Left lung (tissue), 14 donors: ENCODE measurements at places on chromosomes 1 and 21. TPM values are rescaled to one million over a fixed set of nuclear protein-coding genes. Genes with fewer than 3 reads are reported as not detected.
A peak's percentile ranks its signal among the peaks of the same experiment; 100 is the strongest.

DNA sequence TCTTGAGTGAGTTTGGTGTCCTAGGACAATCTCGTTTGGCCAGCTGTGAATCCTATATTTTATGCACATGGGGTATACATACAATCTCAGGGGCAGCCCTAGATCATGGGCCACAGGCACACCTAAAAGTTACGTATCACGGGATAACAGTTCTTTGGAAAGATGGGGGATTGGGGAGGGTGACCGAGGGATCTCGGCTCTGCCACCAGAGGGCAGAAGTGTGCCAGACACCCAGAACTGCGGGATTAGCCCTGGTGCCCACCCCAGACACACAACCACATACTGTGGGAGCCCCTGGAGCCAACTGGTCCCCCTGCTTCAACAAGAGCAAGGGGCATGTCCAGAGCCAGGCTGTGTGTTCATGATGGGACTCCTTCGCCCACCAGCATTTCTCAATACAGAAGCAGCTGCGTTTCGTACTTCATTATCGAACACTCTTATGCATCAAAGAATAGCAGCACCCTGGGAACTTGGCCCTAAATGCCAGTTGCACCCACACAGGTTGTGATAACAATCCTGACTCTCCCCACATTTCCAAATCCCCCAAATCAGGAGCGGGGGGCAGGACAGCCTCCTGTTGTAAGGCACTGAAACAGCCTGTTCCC lies 37.4 kb downstream of the TMCO4 start:
- H3K27me3 ChIP-seq = no peaks in the 10 kb centered on the region
- peaks cover 16% of the 10 kb centered on the region for H3K36me3 ChIP-seq
- no peak overlapping the region for H3K27ac ChIP-seq
- H3K4me1 ChIP-seq = no peaks in the 10 kb centered on the region
- no peak overlapping the region for H3K4me3 ChIP-seq

DNA sequence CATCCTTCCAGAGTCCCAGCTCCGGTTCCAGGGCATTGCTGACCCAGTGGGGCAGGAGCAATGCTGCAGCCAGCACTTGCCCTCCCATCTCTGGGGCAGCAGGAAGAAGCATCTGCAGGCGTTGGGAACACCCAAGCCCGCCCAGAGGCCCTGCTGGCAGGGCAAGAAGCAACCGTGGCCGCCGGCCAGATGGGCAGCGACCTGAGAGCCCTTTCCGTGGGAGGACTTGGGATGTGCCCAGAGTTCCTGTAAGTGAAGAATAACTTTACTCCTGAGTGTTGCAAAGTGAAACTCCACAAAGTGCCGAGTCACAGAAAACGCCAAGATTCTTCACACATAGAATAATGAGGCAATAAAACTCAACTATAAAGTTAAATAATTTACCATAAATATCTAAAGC lies 46.0 kb downstream of the GRIK3 start:
- H3K4me3 ChIP-seq = no peak overlapping the region
- H3K36me3 ChIP-seq = no peaks in the 10 kb centered on the region
- H3K27ac ChIP-seq = no peak overlapping the region
- no peaks in the 10 kb centered on the region for H3K4me1 ChIP-seq
- H3K27me3 ChIP-seq = peaks cover 28% of the 10 kb centered on the region
- peak; percentile 47 for DNase-seq

- H3K36me3 ChIP-seq = no peaks in the 10 kb centered on the region
- H3K4me1 ChIP-seq = peaks cover 99% of the 10 kb centered on the region
- H3K4me3 ChIP-seq = peak overlapping the region; percentile 1
- H3K27me3 ChIP-seq = no peaks in the 10 kb centered on the region
- DNase-seq = no peak
- H3K27ac ChIP-seq = no peak overlapping the region
Observed at GRCh38 chr1:37850352-37850955, 8.9 kb downstream of the MTF1 start.

DNA sequence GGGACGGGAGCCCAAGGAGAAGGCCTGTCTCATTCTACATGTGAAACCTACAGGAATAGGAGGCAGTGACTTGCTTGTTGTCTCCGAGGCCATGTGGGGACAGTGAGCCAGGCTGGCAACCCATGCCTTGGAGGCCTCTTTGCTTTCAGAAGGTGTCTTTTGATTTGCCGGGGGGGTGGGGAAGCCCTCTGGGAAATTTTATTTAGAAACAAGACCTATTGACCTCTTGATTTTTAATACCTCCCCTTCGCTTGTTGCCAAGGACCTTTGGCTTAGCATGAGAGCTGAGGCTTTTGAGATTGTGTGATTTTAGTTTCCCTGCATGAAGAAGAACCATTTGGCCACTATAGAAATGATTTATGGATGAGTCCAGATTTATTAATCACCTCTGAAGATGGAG lies 4.1 kb downstream of the ARMH1 start:
- H3K36me3 ChIP-seq = no peaks in the 10 kb centered on the region
- H3K27me3 ChIP-seq = no peaks in the 10 kb centered on the region
- DNase-seq = peak; percentile 25
- no peak overlapping the region for H3K27ac ChIP-seq
- no peak overlapping the region for H3K4me3 ChIP-seq

- no peak overlapping the region for H3K27ac ChIP-seq
- no peaks in the 10 kb centered on the region for H3K27me3 ChIP-seq
- H3K4me1 ChIP-seq = no peaks in the 10 kb centered on the region
Observed at GRCh38 chr1:87765681-87766070, 437.0 kb downstream of the LMO4 start.

DNA sequence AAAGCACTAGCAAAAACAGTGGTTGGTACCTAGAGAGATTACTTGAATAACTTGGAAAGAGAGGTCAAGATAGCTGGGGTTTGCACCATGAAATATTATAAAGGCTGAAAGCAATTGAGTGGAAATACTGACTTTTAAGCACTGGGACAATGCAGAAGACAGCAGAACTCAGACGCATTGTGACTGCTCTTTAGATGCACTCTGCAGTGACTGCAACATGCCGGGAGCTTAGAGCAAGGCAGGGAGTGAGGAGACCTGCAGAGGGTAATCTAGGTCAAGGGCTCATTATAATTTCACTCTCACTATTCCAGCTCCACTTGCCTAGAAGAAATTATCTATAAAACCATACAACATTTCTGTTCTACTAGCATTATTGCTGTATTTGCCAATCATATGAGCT lies 36.6 kb downstream of the OLFM3 start:
- H3K4me1 ChIP-seq = no peaks in the 10 kb centered on the region
- no peak overlapping the region for H3K4me3 ChIP-seq
- H3K27ac ChIP-seq = no peak overlapping the region

DNA sequence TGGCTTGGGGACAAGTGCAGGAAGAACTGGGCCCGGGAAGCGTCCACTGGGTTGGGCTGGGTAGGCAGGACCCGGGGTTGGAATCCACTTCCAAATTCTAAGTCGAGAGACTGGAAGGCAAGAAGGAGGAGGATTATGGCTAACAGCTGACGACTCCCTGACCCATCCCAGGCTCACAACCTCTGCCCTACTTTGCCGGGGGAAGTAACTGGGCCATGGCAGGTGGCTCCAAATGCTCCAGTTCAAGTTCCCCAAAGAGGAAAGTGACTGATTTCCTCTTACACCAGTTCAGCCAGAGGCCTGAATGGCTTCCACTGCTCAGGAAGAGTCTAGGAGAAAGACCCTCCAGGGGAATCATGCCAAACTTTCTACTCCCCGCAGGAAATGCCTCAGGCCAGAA lies 11.4 kb downstream of the EMC1 start:
- no peaks in the 10 kb centered on the region for H3K27me3 ChIP-seq
- H3K4me1 ChIP-seq = no peaks in the 10 kb centered on the region
- no peaks in the 10 kb centered on the region for H3K36me3 ChIP-seq
- no peak overlapping the region for H3K27ac ChIP-seq
- DNase-seq = no peak

DNA sequence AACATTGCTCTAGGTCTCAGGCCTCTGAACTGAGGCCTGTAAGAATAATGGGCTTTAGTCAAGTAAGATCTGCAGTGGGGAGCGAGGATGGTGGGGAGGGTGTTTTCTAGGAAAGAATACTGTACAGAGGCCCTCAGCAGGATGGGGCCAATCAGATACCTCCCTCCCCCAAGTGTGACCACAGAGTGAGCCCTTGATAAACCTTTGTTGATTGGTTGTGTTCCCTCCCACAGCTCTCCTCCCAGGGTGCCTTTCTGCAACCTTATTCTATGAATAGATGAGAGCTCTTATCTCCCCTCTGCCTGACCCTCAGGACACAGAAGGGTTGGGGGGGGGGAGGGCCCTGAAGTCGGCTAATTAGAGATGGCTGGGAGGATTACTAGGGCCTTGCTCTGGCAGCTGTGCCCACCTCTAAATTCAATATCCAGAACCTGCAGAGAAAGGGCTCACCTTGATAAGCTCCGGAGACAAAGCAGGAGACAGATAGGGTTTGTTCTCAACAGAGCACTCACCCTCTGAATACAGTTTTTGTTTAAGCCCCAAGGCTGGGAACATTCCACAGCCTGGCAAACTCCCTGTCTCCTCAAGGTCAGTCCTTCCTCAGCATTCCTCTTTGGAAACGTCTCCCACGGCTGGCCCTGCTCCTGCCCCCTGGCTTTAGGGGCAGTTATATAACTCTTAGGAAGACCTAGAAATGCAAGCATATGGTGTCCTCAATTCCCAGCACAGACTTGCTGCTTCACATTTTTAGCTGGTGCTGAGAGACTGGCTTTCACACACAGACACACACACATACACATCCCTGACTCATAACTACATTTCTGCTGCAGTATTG lies 42.9 kb downstream of the ATP1A1 start:
- H3K4me3 ChIP-seq = no peak overlapping the region
- no peak for DNase-seq
- H3K27ac ChIP-seq = no peak overlapping the region
- peaks cover 6% of the 10 kb centered on the region for H3K4me1 ChIP-seq
- no peaks in the 10 kb centered on the region for H3K27me3 ChIP-seq
- no peaks in the 10 kb centered on the region for H3K36me3 ChIP-seq

GRCh38 chr1:27596261-27596660 lies 7.7 kb downstream of the AHDC1 start:
- H3K4me1 ChIP-seq = peaks cover 47% of the 10 kb centered on the region
- H3K4me3 ChIP-seq = no peak overlapping the region
- H3K36me3 ChIP-seq = no peaks in the 10 kb centered on the region
- no peaks in the 10 kb centered on the region for H3K27me3 ChIP-seq

DNA sequence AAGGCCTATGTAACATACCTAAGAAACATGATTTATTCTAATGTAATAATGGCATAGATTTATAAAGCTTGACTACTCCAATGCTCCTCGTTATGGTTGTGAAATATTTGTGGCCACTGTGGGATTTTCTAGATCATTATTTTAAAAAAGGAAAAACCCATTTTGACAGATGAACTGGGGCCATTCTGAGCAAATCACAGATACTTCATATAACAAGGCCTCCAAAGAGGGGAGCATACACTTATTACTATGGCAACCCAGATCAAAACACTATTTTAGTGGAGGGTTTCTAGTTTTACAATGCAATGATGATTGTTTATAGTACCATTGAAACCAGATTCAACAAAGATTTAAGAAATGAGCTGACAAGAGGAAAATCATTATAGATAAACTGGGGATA lies 346.6 kb downstream of the ZNF326 start:
- H3K4me3 ChIP-seq = no peak overlapping the region
- no peaks in the 10 kb centered on the region for H3K27me3 ChIP-seq
- H3K27ac ChIP-seq = no peak overlapping the region
- no peaks in the 10 kb centered on the region for H3K36me3 ChIP-seq

DNA sequence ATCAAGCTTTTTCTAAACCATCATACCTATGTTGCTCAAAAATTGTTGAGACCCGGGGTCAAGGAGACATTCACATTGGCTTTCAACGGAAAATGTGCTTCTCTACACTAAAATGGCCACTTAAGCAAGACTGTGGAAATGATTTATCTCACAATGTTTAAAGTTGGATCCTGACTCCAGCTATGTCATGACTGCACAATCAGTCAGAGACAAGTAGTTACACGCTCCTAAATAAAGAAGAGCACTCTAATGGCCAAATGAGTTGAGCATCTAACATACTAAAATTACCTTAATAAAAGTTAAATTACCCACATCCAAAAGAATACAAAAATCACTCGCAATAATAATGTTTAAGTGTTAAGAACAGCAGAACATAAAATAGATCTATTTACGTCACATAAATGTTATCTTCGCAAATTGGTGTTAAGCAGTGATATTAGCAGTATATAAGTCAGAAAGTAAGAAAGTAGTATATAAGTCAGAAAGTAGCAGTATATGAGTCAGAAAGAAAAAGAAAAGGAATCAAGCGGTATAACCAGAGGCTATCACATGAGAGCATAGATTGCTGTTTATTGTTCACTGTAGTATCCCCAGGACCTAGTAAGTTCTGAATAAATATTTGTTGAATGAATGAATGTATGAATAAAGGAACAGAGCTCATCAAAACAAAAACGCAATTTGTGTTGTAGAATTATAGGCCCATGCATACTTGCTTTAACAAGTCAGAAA lies 28.4 kb downstream of the ZNF281 start:
- H3K36me3 ChIP-seq = no peaks in the 10 kb centered on the region
- no peaks in the 10 kb centered on the region for H3K27me3 ChIP-seq
- no peaks in the 10 kb centered on the region for H3K4me1 ChIP-seq
- H3K4me3 ChIP-seq = no peak overlapping the region

- no peaks in the 10 kb centered on the region for H3K36me3 ChIP-seq
- H3K27ac ChIP-seq = no peak overlapping the region
- no peak for DNase-seq
Observed at GRCh38 chr1:235854347-235854746, 12.4 kb downstream of the LYST start.

DNA sequence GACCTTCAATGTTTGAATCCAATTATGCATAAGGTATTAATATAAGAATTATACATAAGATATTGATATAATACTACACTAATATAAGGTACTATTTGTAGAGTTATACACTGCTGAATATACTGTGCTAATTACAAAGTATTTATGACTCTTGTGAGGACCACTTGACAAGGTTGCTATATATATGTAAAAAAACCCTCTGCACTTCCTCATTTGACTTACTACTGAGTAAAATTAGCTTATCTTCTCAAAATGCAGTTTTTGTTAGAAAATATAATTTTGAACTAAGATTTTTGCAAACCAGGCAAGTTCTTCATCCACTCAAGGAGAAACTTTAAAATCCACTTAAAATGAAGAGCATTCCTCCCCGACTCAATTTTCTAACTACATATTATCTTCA lies 8.5 kb downstream of the SIKE1 start:
- H3K27ac ChIP-seq = no peak overlapping the region
- no peaks in the 10 kb centered on the region for H3K27me3 ChIP-seq

- no peaks in the 10 kb centered on the region for H3K4me1 ChIP-seq
- no peak for DNase-seq
- H3K36me3 ChIP-seq = no peaks in the 10 kb centered on the region
- no peak overlapping the region for H3K27ac ChIP-seq
Observed at GRCh38 chr1:178571807-178572206, 58.9 kb downstream of the TEX35 start.

DNA sequence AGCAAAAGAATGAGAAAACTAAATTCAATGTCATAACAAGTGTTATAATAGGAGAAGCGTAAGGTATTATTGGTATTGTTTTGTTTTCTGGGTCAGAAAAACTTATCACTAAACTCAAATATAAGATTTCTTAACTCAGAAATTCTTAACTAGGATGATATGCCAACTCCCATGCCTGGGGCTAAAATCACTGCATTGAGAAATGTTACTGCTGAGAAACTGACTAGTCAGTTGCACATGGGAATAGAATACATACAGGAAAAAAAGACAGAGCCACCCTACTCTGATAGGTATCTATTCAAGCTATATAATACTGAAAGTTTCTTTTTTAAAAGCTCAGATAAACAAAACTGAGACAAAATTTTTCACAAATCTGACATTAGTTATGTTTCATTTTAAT lies 56.3 kb downstream of the PRPF38A start:
- H3K27me3 ChIP-seq = no peaks in the 10 kb centered on the region
- H3K4me3 ChIP-seq = no peak overlapping the region
- no peaks in the 10 kb centered on the region for H3K4me1 ChIP-seq
- no peak for DNase-seq
- H3K27ac ChIP-seq = no peak overlapping the region

Gene IL12RB2
- total RNA-seq = 1.1 TPM

Gene CD48
- 35.5 TPM for total RNA-seq

Gene TRIM45
- total RNA-seq = 5.1 TPM

Gene CELA2A
- not detected for total RNA-seq

Gene PTAFR
- total RNA-seq = 19.4 TPM

Gene ARHGAP29
- 42.3 TPM for total RNA-seq

Gene ADAR
- total RNA-seq = 168 TPM
